Erythroblast (primary cell): ENCODE measurements at places on chromosomes 13 and 19.
A peak's percentile ranks its signal among the peaks of the same experiment; 100 is the strongest.

DNA sequence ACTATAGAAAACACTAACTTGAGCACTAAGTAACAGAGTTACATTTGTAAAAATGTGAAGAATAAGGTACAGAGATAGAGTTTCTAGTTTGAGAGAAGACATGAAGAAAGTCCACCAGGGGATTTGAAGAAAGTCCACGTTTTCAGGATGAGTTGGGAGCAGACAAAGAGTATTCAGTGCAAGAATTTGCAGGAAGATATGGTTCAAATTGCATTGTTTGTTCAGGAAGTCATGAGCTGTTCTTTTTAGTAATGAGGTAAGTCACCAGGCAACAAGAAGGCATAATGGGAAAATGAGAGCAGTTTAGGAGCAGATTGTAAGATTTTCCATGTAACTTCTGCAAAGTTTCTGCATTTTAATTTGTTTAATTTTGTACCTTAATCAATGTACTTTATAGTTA lies 618.0 kb downstream of the DACH1 start:
- DNase-seq, result no peak

GRCh38 chr13:48234566-48235340 lies 1.7 kb downstream of the ITM2B start:
- DNase-seq, result peak; percentile 59

DNA sequence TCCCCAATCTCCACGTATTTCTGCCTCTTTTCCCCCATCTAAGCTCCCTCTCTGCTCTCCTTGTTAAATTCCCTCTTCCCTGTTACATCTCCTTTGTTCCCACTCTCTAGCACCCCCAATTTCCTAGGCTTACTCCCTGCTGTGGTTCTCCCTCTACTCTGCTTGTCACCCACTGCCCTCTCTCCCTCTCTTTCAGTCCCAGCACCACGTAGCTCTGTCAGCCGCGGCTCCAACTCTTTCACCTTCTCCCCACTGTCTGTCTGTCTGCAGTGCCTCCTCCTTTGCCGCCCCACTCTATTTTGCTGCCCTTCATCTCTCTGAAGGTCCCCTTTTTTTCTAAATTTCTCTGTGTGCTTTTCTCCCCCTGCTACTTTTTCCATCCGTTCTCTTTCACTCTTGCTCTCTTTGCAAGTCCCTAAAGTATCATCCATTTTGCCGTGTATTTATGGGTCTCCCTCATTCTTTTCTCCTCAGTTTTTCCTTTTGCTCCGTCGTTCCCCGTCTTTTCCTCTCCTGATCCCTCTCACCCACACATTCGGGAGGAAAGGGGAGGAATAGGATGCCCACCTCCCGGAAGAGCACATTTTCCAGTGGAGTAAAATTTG lies 937 bp downstream of the ZNF841 start:
- no peak for DNase-seq

GRCh38 chr13:35354882-35355281 lies 121.6 kb downstream of the MAB21L1 start:
- DNase-seq, result no peak

- DNase-seq, result no peak
Measured at GRCh38 chr19:17951990-17952976, 14.6 kb upstream of the KCNN1 start.

DNA sequence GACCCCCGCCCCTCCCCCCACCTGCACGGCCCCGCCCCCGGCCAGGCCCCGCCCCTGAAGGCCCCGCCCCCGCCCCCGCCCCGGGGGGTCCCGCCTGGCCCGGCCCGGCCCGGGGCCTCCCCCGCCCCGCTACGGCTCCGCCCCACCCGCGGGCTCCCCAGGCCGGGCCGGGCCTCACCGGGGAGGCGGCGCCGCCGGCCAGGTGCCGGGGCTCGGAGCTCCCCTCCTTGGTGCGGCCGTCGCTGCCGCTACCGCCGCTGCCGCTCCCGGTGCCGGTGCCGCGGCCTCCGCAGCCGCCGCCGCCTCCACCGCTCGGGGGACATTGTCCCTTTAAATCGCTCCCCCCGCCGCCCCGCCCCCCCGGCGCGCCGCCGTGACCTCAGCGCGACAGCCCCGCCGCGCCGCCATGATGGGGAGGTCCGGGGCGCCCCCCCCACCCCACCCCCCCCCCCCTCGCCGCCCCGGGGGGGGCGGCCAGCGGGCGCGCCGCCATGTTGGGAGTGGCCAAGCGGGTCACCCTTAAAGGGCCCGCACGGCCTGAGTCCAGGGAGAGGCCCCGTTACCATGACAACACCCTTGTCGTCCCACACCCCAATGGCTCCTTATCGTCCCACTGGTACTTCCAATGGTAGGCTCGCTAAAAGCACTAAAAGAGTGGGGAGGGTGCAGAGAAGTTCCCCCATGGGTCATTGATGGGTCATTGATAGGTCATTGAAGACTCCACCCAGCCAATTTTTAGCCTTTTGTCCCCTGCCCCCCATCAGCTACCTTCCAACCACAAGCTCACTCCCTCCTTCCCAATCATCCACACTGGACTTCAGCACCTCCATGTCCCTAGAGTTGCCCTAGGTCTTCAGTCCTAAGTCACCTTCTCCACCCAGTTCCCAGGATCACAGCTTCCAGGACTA lies at the start of gene WIZ:
TSS of gene WIZ (minus strand) at position 337 of the 908 bp plus-strand sequence. CDS start 1,649 bp downstream, outside the sequence.
- peak; percentile 88 for DNase-seq

DNA sequence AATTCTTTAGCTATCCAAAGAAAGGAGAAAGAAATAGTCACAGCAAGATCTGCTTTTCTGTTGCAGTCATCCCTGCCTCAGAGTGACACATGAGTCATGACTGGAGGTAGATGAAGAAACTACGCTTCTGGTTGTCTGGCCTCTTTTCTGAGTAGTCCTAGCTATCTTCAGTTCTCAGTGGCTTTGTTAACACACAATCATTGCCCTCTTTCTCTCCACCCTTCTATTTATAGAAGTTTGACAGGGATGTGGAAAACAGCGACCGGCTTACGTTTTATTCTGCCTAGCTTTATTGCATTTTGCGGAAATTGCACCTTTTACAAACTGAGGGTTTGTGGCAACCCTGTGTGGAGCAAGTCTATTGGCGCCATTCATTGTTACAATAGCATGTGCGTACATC lies 26.7 kb downstream of the SPATA13 start:
- peak; percentile 30 for DNase-seq

GRCh38 chr19:55980415-55980814 lies 6.2 kb upstream of the NLRP5 start:
- DNase-seq, result no peak

- DNase-seq, result peak; percentile 30
Measured at GRCh38 chr13:32176696-32177095, 138.5 kb downstream of the ZAR1L start.

GRCh38 chr13:46149272-46150133 lies 32.5 kb downstream of the LCP1 start:
- DNase-seq, result no peak

GRCh38 chr19:7230826-7231225 lies 63.4 kb downstream of the INSR start:
- no peak for DNase-seq

GRCh38 chr19:49857061-49857837 lies 6.3 kb downstream of the PTOV1 start:
- no peak for DNase-seq

- peak; percentile 57 for DNase-seq
Measured at GRCh38 chr13:78602561-78603239, 652 bp downstream of the POU4F1 start.

GRCh38 chr13:92433963-92434362 lies 792.6 kb upstream of the GPC6 start:
- DNase-seq, result no peak

GRCh38 chr13:59332966-59333365 lies 830.8 kb downstream of the DIAPH3 start:
- DNase-seq, result no peak

GRCh38 chr13:36163809-36164308 lies 32.7 kb upstream of the DCLK1 start:
- no peak for DNase-seq

DNA sequence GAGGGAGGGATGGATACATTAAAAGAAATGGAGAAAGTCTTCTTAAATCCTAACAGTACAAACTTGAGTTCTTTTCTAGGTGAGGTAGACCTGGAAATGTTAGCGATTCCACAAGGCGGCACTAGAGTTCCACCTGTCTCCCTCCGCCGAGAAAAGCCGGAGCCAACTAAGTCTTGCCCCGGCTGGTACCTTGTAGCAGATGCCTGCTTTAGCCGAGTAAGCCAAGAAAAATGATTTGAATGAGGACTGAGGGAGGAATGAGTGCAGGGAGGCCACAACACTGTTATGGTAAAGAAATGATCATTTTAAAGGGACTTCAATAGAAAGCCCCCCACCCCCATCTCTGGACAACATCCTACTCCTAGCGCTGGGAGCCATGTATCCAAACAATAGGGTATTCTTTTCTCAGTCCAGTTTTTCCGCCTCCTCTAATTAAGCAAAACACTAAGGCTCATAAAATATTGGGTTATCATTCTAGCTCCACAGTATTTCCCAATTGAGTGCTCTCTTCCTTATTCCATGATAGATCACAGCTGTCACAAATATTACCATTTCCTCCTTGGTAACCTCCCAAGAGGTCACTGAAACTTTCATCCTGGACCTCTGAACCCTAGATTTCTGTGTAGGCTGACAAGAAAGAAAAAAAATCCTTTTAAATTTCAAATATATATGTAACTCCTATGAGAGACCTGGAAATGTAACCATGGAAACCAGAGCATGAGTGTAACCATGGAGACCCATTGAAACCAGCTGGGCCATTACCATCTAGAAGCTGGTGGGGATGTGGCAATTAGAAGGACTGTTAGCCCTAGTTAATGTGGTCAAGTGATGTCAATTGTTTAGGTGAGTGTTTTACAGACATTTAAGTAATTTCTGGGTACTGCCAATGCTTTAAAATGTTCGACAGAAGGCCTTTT lies 58.3 kb downstream of the GPALPP1 start:
- DNase-seq, result peak; percentile 89

- no peak for DNase-seq
Measured at GRCh38 chr19:3855320-3855719, 13.5 kb downstream of the ZFR2 start.

DNA sequence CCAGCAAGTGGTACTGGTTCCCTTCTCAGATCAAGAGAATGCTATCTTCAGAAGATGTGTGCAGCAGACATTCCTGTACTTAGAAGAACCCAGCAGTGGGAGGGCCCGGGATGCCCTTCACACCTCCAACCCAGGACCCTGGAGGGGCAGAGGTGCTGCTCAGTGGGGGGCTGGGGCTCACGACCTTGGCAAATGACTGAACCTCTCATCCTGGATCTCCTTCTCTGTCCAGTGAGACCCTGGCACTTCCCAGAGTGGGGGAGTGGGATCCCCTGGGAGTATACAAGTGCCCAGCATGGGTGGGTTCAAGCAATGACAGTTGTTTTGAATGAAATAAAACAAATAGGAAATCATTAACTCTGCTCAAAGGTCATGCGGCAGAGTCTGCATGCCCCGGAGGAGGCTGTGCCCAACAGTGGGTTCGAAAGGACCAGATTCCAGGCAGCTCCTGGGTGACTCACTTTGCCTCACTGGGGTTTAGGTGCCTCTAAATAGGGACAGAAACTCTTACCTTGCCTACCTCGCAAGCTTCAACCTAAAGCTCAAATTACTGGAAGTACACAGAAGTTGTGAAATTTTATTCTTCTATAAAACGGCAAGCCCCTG lies 26.9 kb downstream of the GGACT start:
- DNase-seq, result no peak

- no peak for DNase-seq
Measured at GRCh38 chr19:51012661-51013190, 6.8 kb downstream of the KLK10 start.

GRCh38 chr13:89936256-89936655 lies 1411.2 kb upstream of the MIR17HG start:
- DNase-seq, result no peak

DNA sequence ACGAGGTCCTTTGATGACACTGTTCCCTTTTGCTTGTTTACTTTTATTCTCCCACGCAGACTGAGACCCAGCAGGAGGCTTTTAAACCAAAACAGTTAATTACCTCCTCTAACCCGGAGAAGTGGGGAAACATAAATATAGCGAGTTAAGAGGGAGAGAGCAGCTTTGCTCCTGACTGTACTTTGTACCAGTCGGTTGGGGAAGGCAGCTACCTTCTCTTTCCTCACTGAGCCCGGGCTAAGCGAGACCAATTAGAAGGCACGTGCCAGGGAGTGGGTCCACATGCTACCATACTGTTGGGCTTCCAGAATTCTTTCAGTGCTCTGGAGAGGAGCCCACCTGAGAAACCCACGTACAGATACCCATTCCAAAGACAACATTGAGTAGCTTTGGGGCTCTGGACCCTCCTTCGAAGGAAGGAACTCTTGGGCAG lies 124.2 kb downstream of the ZIC5 start:
- no peak for DNase-seq

- peak; percentile 69 for DNase-seq
Measured at GRCh38 chr19:15101479-15102082, 5.6 kb upstream of the SYDE1 start.

DNA sequence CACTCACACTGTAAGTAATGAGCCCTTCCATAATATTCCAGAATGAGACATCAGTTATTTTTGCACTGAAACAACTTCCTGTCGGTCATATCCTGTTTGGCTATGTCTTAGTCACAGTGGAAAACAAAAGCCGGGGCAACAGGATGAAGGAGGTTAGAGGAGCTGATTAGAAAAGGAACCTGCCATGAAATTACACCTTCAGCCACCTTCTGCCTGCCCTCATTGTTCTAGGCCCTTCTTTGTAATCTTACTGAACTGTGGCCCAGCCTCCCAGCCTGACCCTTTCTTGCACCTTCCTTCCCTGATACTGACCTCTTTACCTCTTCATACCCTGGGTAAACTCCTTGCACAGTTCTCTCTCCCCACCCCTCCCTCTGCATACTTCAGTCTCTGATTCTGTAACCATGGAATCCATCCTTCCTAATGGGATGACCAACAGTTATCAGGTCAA lies 67.3 kb downstream of the DOCK9 start:
- DNase-seq, result no peak

GRCh38 chr19:45321848-45322247 lies 827 bp downstream of the CKM start:
- no peak for DNase-seq

DNA sequence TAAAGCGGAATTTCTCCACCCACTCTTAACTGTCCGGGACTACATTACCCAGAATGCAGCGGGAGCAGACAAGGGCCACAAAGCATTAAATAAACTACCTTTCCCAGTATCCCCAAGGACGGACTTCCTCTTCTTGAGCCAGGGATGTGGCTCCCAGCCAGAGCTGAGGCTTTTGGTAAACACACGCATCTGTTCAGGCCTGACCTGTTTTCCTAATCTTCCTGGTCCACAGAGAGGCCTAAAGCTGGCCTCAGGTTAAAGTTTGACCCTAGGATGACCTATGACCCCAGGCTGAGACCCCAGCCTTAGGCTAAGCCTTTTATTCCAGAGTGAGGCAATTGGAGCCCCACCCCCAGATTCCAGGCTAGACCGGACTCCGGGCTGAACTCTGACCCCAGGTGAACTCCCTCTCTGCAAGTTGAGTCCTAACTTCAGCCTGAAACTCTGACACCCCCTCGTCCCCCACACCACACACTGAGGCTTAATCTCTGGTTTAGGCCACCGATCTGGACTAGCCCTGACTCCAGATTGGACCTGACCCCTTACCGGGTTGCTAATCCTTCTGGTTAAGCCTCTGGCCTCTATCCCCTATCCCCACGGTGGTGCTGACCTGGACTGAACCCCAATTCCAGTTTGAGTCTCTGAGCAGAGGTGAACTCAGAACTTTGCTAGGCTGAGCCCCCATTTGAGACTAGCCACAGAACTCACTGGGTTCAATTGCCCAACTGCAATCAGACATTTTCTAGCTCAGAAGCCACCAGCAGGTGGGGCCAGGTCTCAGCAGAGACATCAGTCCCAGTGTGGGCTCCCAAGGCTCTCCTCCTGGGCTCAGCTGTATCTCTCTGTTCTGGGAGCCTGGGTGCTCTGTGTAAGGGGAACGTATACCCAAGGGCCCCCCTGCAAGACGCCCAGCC lies 750 bp upstream of the GPR108 start:
- DNase-seq, result peak; percentile 81

- no peak for DNase-seq
Measured at GRCh38 chr13:72146816-72147215, 279.8 kb upstream of the DACH1 start.
